ENCODE measurements at places on chromosomes 7 and 10.
A peak's percentile ranks its signal among the peaks of the same experiment; 100 is the strongest.

GRCh38 chr10:61272781-61273180, 180.4 kb downstream of the TMEM26 start:
- no peak for DNase-seq

GRCh38 chr10:48973065-48973464, 33.4 kb upstream of the LRRC18 start:
- DNase-seq, result no peak

GRCh38 chr10:103493916-103494877, 692 bp downstream of the NEURL1 start:
- DNase-seq, result no peak

DNA sequence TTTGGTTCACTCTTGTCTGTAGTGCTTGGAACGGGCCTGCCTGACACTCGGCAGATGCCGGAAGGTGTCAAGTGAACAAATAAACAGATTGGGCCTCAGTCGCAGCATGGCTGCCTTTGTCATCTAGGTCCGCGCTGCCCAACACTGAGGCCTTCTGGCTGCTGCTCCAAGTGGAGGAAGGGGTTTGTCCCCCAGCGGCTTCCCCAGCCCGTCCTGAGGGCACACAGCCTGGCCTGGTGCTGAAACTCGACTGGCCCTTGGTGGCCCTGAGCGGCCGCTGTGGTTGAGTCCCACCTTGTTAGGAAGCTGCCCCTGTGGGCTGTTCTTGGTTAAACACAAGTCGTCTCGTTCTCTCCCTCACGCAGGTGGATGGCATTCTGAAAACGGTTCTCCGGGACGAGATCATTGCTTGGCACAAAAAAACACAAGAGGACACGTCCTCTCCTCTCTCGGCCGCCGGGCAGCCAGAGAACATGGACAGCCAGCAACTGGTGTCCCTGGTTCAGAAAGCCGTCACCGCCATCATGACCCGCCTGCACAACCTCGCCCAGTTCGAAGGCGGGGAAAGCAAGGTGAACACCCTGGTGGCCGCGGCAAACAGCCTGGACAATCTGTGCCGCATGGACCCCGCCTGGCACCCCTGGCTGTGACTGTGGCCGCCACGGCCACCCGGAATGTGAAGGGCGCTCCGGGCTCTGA, 132.1 kb downstream of the SMURF1 start:
- DNase-seq, result no peak

GRCh38 chr7:131637859-131638258, 81.4 kb upstream of the PODXL start:
- DNase-seq, result no peak

- DNase-seq, result no peak
These were observed 95.1 kb downstream of the LSMEM1 start for GRCh38 chr7:112575864-112576263.

DNA sequence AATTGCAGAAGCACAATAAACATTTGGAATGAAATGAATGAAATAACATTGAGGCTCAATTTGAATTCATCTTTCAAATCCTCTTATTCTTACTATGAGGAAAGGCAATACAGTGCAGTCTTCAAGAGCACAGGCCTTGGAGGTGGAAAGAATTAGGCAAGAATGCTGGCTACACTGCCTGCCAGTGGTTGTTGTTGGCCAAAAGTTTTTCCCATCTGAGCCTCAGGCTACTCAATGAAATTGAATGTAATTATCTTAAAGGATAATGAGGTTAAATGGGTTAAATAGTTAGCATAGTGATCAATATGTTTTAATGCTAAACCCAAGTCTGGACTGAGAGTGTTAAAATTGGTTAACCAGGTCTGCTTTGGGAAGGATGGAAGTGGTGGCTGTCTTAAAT, 140.9 kb downstream of the MBL2 start:
- no peak for DNase-seq

GRCh38 chr7:143494622-143495021, 16.9 kb downstream of the TAS2R41 start:
- DNase-seq, result no peak

GRCh38 chr7:41886901-41887311, 184.0 kb upstream of the INHBA start:
- no peak for DNase-seq

DNA sequence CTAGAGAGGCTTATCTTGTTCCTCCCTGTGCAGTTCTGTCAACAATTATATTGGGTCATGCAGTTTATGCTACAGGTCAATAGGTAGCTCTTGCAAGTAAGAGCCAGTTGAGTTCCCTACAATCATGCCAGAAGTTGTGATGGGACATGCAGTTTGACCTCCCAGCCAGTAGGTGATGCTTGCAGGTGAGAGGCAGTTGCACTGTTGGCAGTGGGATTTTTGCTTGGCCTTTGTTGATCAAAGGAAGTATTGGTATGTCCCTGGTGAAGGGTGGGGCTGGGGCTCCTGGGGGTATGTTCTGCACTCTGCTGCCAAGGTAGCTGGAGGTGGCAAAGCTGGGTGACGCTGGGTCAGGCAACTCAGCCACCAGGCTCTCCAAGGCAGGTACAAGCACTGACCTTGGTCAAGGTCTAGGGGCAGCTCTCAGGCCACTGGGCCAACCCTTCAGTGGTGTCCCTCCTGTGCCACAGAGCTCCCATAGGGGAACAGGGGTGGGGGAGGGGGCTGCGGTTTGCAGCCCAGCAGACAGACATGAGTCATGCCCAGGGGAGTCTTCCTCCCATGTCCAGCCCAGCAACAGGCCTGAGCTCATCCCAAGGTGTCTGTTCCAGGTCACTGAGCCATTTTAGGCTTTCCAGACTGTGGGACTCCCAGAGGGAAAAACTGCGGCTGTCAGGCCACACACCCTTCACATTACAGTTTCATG, 43.3 kb downstream of the MEOX2 start:
- no peak for DNase-seq

GRCh38 chr10:12160664-12161063, 31.2 kb downstream of the SEC61A2 start:
- no peak for DNase-seq

- DNase-seq, result no peak
These were observed 15.3 kb downstream of the NUDT5 start for GRCh38 chr10:12180221-12180974.

- no peak for DNase-seq
These were observed 132.1 kb upstream of the BTBD16 start for GRCh38 chr10:122138831-122139625.

GRCh38 chr7:146659732-146660131, 543.1 kb downstream of the CNTNAP2 start:
- DNase-seq, result no peak

DNA sequence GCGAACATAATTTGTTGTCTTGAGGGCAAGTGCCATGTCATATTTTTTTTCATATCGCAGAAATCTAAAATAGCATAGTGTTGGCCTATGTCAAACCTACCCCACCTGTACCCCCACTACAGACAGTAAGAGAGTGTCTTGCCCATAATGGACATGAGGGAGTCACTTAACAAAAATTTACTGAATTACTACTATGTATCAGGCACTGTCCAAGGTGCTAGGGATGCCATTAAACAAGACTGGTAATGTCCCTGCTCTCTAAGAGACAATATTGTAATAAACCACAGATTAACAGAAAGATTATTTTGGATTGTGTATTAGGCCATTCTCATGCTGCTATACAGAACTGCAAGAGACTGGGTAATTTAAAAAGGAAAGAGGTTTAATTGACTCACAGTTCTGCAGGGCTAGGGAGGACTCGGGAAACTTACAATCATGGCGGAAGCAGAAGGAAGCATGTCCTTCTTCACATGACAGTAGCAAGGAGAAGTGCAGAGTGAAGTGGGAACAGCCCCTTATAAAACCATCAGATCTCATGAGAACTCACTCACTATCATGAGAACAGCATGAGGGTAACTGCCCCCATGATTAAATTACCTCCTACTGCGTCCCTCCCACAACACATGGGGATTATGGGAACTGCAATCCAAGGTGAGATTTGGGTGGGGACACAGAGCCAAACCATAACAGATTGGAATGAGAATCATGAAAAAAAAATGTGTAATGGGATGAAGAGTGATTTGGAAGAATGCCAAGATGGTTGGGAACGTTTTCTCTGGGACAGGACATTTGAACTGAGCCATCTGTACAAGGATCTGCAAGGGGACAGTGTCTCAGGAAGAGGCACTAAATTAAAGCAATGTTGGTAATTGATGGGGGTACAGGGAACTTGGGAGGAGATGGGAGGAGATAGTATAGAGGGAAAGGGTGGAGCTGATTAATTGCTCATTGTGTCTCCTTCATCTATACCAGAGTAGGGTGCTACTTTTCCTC, 108.5 kb downstream of the FAM107B start:
- DNase-seq, result no peak

DNA sequence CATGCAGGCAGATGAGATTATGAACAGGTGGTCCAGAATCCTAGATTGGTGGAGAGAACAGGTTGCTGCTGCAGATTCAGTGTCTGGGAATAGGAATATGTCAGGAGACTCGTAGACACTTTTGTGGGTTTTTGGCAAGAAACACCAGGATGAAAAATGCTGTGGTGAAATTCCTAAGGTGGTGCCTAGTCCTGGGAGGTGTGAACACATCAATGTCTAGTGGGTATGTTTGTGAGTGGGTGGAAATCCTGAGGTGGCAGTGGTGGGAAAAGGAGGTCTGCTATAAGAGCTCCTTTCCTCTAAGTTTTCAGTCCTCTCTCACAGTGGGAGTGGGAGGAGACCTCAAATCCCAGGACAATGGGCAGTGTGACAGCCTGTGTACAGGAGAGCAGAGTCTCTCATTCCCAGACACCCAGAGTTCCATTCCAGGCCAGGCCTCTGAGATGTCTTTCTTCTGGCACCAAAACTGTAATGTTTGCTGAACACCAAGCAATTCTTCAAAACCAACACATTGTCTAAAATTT, 5.1 kb downstream of the ERV3-1 start:
- no peak for DNase-seq

DNA sequence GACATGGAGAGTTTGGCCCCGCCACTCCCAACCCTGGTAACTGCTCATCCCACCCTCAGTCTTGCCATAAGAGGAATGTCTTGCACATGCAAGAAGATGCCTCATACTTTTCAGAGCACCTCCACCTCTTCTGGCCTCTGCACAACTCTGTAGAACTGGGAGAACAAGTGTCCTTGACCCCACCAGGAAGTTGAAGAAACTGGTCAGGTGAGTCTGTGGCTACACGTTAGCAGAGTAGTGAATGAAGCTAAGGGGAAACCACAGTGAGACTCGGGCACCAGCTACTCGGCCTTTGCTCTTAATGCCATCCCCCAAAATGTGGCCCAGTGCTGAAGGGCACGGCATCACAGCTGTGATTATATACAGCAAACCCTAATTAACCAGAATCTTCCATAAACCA, 110.1 kb downstream of the ARID5B start:
- DNase-seq, result no peak

DNA sequence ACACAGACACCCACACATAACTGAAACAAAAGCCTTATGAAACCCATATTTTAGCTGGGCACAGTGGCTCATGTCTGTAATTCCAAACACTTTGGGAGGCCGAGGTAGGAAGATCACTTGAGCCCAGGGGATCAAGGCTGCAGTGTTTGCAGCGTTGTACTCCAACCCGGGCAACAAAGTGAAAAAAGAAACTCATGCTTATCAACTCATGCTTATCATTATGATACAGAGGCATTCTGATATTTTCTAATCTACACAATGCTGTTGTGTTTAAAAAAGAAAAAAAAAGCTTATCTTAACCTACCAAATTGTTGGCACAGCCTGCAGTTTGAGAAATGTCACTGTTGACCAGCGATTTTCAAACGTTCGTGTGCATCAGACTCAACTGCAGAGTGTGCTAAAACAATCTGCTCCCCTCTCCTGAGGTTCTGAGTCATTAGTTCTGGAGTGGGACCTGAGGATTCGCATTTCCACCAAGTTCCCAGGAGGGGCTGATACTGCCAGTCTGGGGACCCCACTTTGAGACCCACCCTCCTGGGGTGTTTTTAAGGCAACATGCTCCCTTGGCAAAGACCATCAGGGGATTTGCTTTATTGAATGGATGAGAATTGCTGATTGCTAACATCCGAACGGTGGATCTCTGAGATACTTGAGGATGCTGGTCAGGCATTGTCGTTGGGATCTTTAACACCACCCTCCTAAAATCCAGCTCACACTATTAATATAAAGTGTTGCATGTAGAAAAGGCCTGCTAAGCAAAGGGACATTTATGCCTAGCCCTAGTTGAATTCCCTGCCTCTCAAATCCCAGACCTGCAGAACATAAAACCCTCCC, 16.2 kb downstream of the CHST3 start:
- DNase-seq, result no peak

DNA sequence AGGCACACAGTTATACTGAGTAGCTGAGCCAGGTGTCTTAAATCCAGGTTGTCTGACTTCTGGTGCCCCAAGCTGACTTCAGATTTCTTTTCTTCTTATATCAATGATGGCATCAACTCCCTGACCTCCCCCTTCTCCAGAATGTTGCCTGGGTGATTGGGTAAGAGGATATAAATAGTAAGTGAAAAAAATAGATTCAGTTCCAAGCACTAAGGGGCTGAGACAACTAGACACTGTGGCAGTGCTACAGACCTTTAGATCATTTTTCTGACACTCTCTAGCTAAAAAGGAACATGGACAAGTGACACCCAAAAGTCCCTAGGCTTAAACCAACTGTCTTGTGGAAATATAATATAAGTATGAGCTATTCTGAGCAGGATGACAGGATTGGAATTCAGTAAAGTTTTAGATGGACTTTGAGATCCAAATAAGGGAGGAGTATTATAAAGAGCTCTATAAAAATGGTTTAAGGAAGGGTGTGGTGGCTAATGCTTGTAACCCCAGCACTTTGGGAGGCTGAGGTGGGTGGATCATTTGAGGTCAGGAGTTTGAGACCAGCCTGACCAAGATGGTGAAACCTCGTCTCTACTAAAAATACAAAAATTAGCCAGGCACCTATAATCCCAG, 589.1 kb upstream of the GALNT17 start:
- no peak for DNase-seq

GRCh38 chr10:93752761-93753160, 5.0 kb upstream of the LGI1 start:
- DNase-seq, result no peak

DNA sequence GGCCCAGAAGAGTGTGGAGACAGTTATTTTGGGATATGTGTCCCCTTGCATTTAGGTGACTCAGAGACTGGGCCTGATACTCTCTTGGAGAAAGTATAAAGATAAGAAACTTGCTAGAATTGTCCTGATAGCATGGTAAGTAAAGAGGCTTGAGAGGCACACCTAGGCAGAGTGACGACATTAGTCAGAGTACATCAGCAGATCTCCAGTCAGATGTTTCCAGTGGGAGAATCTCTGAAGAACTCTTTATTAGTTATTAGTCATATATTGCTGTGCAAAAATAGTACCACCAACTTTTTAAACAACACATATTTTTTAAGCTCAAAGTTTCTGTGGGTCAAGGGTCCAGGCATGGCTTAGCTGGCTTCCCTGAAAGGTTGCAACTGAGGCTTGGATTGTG, 182.6 kb downstream of the NEBL start:
- no peak for DNase-seq

DNA sequence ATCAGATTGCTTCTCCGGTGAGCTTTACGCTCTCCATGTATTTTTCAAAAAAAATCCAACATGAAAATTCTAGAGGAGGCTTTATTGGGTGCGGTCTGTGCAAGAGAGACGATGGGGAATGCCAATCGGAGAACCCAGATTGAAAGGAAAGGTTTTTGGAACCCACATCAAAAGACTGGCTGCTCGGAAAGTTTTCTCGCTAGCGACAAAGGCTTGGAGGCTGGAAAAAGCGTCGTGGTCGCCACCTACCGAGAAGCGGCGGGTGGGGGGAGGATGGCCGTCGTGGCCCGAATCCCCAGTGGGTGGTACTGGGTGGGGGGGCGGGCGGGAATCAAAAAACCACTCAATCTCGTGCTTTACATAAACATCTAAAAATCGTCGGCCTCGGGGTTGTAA, 1.1 kb upstream of the GTF2I start:
- peak; percentile 20 for DNase-seq
